Left renal pelvis (tissue), 4 donors: ENCODE measurements at places on chromosomes 1 and 21. TPM values are rescaled to one million over a fixed set of nuclear protein-coding genes. Genes with fewer than 3 reads are reported as not detected.

DNA sequence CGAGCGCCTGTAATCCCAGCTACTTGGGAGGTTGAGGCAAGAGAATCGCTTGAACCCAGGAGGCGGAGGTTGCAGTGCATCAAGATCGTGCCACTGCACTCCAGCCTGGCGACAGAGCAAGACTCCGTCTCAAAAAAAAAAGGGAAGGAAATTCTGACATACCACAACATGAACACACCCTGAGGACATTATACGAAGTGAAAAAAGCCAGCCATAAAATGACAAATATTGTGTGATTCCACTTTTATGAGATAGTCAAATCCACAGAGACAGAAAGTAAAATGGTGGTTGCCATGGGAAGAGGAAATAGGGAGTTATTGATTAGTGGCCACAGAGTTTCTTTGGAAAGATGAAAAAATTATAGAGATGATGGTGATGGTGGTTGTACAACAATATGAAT is 41.7 kb downstream of the EVI5 start:
- DNase-seq, result no peak

- no peak for DNase-seq
Observed at GRCh38 chr1:42163114-42163513, 1.4 kb downstream of the GUCA2A start.

DNA sequence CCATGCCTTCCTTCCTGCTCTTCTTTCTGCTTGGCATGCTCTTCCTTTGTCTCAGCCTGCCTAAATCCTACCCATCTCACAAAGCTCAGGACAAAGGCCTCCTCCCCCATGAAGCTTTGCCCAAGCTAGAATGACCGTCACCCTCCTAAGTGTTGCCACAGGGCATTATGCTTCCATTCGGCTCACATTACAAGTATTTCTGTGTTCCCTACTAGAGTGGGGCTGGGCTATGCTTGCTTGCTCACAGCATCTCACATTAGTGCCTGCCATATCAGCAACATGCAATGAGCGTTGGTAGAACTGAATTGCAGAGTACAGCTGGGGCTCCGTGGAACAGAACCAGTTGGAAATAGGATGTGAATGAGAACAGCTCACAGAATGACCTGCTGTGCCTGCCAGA is 82.8 kb downstream of the CD58 start:
- no peak for DNase-seq

DNA sequence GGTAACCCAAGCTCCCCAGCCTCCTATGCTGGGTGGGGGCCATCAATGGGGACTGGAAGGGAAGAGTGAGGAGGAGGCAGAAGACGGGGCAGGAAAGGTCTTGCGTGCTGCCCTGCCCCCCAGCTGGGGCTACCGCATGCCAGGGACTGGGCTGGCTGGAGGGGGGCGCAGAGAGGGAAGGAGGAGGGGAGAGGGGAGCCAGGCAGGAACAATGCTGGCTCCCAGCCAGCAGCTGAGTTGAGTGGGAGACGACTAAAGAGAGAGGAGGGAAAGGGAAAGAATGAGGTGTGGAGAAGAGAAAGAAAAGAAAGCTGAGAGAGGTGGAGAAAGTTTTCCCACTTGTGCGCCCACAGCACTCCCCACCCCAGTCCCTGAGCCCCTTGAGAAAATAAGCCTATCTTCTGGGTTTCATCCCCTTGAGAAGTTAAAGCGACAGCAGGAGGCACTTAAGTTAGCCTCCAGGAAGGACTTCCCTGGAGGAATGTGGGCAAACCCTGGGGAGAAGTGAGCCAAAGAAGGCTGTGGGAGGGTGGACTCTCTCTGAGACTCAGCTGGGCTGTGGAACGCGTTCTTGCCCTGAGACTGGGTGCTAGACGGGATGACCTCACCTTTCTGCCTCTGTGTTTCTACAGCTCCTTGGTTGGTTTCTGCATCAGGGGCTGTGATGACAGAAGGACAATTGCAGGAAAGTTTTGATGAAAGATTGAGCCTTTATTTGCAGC is 12.9 kb upstream of the NES start:
- no peak for DNase-seq

DNA sequence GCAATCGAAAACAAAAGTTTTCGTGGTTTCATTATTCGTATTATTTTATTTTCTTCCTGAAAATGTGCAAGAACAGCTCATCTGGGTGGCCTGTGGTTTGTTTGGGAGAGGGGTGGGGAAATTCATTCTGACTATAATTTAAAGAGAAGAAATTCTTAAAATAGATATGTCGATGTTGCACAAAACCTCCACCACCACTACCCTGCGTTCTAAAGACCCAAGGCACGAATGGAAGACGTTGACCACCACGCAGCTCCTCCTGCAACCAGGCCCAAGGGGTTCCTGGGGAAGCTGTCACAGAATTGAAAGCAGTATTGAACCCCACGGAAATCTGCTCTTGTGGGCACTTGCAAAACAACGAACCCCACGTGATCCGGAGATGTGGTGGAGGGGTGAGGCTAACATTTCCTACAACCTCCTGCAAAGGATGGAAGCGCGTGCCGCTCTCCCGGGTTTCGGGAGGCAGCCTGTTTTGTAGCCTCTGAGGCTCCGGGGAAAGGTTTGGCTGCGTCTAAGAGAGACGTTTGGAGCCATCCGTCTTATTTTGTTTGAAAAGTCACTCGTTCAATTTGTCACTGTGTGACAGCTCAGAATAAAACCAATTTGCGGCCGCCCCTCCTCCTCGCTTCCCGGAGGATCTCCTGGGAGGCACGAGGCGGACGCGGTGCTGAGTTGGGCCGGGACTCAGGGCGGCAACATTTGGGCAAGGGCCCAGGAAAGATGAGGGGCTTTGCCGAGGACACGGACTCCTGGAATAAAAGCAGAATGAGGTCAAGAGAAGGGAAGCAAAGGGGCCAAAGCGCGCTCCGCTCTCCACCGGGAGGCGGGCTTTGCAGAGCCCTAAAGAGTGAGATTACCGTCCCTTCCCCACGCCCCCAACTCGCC is 810 bp upstream of the HLX start:
- DNase-seq, result no peak

DNA sequence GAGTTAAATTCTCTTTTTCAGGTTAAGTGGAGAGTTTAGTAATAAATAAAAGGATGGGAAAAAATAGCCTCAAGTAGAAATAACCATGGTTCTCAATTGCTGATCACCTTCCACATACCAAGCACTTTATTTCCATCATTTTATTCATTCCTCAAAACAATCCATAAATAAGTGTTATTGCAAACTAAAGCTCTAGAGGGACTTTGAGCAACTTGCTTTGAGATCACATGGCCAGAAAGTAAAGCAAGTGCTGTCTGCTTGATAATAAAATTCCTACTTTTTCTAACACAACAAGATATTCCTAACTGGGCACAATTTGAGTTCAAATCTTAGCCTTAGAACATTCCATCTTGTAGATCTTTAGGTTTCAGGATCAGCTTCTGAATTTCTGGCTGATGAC is 97.1 kb upstream of the C1orf87 start:
- DNase-seq, result no peak

DNA sequence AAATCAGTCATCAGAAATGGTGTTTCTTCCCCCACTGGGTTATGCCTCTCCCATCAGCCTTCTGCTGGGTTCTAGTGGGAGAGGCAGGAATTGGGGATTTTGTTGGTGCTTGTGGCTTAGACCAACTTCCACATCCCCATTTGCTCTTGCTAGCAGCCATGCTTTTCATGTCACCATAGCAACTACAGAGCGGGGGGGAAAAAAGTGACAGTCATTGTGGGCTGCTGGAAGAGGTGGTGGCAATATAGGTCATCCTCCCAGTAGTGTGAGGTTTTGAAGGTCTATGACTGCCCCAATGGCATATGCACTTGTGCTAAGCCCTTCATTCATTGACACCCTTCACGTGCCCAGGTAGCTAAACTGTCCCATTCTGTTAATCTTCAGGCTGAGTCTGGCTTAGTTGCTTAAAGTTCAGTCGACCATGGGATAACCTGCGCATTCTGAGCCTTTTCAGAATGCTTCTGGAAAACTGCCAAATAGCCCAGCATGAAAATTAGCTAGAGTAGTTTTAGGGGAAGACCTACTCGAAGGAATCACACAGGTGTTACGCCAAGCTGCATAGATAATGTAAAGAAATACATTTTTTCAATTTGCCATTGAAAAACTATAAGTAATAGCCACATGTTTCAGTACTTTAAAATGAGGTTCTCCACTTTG is 53.7 kb upstream of the ZNF326 start:
- DNase-seq, result no peak

DNA sequence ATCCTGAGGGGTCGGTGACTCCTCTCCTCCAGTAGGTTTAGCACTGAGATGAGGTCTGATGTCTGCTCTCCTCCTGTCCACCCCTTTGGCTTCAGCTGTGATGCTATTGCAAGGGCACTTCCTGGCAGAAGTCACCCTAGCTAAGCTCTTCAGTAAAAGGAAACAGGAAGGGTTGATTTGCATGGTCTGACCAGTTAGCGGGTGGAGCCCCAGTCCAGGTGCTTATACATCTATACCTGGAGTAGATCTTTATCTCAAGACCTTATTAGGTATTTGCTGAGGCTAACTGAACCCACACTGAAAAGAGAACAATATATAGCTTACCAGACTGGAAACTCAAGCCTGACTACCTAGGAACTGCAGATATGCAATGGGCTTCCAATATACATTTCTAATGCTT is 28.9 kb upstream of the NFASC start:
- no peak for DNase-seq

- DNase-seq, result no peak
Observed at GRCh38 chr1:163072658-163073057, 3.5 kb downstream of the RGS4 start.

GRCh38 chr1:19456968-19457441 is 28.3 kb downstream of the CAPZB start:
- no peak for DNase-seq

DNA sequence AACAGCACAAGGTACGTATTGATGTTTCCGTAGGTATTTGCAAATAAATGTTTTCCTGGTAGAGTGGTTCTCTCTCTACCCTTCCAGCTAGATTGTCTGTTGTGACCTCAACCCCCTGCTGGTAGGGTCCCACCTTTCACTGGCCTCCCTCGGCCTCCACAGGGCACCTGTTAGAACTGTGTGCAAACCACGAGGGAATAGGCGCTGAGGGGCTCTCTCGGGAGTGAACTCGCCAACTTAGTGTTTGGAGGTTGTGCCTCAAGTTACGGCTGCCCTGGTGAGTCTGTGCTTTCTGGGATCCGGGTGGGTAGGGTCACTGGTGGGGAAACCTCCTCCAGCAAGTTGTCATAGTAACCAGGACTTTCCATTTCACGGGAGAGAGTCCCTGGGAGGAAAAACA is 204.7 kb upstream of the EDN2 start:
- no peak for DNase-seq

DNA sequence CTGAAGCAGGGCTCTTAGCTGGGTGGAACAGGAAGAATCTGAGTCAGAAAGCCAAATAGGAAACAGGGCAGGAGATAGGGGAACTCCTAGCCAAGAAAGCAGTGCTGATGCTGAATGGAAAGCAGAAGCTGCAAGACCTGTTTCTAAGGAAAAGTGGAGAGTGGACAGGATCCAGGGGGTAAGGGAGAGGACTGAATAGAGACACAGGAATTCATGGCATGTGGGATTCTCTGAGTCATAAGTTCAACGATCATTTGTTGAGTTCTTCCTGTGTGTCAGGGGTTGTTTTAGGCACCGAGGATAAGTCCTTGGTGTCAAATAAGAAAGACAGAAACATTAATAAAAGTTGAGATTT is 153.8 kb upstream of the FGGY start:
- no peak for DNase-seq

DNA sequence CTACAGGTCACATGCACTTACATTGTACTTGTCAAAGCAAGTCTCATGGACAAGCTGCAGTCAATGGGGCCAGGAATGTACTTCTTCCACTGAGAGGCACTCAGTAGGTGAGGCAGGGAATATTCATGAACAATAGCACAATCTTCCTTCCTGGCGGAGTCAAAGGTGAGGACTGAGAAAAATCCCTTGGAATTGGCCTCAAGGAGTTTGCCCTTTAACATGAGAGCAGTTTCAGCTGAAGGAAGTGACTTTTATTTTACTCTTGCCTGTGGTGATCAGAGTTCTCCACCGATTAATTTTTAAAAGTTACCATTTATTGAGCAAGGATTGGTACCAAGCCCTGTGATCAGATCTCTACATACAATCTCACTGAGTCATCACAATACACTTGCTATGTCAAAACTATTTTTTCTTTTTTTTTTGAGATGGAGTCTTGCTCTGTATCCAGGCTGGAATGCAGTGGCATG is 11.2 kb upstream of the AK2 start:
- DNase-seq, result no peak

DNA sequence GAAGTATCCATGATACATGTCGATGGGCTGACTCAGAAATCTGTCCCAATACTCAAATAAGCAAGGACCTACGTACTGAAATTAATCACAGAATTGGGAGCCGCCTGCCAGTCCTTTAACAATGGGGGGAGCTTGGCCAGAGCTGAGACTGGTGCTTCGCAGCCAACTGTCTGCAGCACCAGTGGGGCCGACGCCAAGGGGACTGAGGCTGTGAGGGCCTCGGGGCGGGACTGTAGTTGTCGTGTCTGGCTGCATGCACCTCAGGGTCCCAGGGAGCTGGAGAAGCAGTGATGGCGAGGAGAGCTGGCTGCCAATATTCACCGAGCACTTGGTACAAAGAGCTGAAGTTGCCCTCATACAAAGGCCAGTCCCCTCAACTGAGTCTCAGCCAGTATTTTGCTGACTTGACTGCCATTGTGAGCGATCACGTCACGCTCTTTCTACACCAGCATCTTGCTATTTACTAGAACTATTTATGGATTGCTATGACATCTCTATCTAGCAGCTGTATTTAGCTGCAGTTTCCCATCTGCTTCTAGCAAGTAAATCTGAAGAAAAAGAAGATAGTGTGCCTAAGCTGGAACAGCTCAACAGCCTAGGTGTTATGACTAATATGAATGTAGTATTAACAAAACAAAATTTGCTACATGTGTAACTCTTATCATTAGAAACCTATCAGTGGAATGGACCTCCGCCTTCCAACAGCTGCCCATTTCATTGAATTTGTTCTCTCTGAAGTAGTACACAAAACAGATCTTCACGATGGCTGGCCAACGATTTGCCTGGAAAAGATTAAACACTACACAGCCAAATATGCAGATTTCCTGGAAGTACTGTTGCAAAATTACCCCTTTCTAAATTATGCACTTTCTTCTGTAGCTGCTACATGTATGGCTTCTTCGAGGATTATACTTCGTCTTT is 29.1 kb downstream of the EVI5 start:
- no peak for DNase-seq

DNA sequence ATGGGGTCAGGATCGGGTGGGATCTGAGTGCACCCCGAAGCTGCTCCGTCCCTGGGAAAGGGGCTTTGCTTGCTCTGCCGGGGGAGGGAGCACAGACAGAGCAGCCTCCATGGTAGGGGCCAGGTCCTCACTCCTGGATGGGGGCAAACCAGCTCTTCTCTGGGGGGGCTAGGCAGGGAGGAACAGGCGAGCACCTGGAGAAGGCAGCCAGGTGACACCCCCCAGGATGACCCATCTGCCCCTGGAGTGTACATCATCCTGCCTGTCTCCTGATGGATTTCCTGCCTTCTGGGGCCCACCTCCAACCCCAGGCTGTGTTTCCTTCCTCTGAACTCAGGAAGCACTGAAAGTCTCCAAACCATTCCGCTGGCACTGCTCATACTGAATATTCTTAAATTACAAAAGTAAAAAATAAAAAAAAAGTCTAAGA is 248.0 kb downstream of the RHOU start:
- DNase-seq, result no peak

The CYP4Z1 gene
- 0.42 TPM for polyA plus RNA-seq

The TLCD4 gene
- 9.1 TPM for polyA plus RNA-seq

The AMY1A gene
- 0.47 TPM for polyA plus RNA-seq

The GJA8 gene
- 0.23 TPM for polyA plus RNA-seq

The MEGF6 gene
- polyA plus RNA-seq, result 18.4 TPM

The CACNA1S gene
- polyA plus RNA-seq, result 0.03 TPM

The TMPRSS15 gene
- polyA plus RNA-seq, result 0.07 TPM

The REN gene
- polyA plus RNA-seq, result 94.2 TPM

The TMEM50A gene
- 97.9 TPM for polyA plus RNA-seq
